Mesenteric fat pad (tissue), 1 donor: ENCODE measurements at places on chromosomes 2 and 18. TPM values are rescaled to one million over a fixed set of nuclear protein-coding genes. Genes with fewer than 3 reads are reported as not detected.

Gene VWA3B
- total RNA-seq: not detected

Gene REG3A
- total RNA-seq: 3.3 TPM

Gene FAP
- 24.7 TPM for total RNA-seq

Gene IL1RL2
- 0.93 TPM for total RNA-seq

Gene POMC
- total RNA-seq: 3.4 TPM

Gene SERPINB10
- total RNA-seq: not detected

Gene TUBB8B
- total RNA-seq: not detected

Gene AQP12A
- total RNA-seq: not detected

Gene TUBA3D
- not detected for total RNA-seq

DNA sequence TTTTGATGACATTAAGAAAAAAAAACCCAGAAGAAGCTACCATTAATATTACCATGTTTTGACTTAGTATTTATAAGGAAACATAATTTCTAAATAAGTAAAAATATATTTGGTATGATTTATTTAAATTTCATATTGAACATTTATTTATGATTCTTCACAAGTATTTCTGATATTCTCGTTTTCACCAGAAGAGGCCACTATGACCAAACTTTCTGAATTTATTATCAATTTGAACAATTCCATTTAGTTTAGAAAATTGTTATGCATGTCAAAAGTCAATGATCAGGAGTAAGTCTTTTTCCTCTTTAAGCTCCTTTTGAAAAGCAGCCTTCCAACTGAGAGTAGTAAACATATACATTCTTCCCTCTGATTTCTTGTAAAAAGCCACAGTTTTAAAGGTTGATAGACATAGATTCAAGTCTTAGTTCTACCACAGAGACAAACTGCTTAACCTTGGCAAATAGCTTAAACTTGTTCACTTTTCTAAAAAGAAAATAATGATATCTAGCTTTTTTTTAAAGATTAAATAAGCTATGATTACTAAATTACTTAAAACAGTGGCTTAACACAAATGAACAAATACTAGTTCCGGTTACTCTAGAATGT is 329.9 kb downstream of the TRIB2 start:
- no peak for DNase-seq

GRCh38 chr2:214652473-214652872 is 157.0 kb downstream of the BARD1 start:
- no peak for DNase-seq

- no peak for DNase-seq
Observed at GRCh38 chr2:153386481-153386897, 92.1 kb downstream of the RPRM start.

DNA sequence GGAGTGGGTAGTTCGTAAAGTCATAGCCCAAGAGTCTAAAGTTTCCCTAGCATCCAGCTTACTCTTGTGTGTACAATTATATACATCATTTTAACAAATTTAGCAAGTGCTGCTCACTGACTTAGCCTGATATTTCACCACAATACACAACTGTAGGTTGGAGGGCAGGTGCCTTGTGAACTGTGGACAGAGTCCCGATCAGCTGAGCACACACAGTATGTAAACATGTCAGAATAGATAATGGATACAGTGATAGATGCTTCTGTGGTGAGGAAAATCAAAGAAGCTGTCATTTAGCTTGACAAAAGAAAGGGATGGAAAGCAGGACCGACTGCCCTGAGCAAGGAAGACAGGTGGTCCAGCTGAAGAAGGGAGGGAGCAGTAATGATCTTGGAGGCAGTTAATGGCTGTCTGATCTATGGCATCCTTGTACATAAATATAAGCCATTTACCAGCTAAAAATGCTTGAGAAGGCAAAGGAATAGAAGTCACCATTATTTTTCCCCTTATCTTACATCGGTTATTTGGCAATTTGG is 372.8 kb upstream of the UBE2E3 start:
- no peak for DNase-seq

GRCh38 chr2:57126410-57126809 is 920.2 kb upstream of the VRK2 start:
- no peak for DNase-seq

- no peak for DNase-seq
Observed at GRCh38 chr2:60215386-60215901, 338.0 kb downstream of the BCL11A start.

GRCh38 chr2:186551323-186552050 is 38.4 kb upstream of the ITGAV start:
- DNase-seq: no peak

GRCh38 chr18:47108998-47109405 is 41.3 kb downstream of the HDHD2 start:
- no peak for DNase-seq
